ENCODE measurements at places on chromosomes 2 and 18.

DNA sequence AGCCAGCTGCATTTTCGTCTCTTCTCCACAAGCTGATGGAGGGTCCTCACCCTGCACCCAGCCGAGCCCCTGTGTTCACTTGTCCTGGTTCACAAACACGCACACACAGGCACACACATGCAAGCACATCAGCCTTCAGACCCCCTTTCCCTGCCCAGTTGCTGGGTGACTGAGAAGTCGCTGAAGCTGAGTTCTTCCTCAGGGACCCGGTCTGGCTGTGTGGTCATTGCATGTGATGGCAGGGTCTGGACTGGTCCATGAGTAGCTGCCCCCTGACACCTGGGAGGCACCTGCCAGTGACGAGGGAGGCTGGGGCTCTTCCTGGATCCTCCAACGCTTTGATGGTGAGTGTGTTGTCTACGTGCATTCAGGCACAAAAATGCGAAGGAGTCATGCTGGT lies 546.1 kb upstream of the SALL3 start:
- DNase-seq = no peak

DNA sequence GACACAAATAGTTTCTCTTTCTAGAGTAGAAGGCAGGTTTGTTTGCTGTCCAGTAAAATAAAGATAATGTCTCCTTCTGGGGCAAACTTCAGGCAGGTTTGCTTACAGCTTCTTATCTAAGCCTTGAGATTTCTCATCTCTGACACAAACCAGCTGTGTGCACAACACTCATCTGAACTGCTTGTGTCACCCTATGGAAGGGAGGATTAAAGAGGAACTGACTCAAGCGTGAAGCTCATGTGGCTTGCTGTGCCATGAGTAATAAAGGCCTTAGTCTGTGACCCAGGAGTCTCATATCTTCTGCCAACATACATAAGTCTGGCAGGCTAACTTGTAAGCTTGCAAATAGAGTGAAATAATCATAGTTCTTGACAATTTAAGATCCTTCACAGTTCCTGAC lies 24.2 kb upstream of the CPO start:
- peak; percentile 54 for DNase-seq

- no peak for DNase-seq
Observed at GRCh38 chr18:26190506-26190905, 35.7 kb upstream of the TAF4B start.

- no peak for DNase-seq
Observed at GRCh38 chr2:151655663-151656398, 78.4 kb downstream of the NEB start.

DNA sequence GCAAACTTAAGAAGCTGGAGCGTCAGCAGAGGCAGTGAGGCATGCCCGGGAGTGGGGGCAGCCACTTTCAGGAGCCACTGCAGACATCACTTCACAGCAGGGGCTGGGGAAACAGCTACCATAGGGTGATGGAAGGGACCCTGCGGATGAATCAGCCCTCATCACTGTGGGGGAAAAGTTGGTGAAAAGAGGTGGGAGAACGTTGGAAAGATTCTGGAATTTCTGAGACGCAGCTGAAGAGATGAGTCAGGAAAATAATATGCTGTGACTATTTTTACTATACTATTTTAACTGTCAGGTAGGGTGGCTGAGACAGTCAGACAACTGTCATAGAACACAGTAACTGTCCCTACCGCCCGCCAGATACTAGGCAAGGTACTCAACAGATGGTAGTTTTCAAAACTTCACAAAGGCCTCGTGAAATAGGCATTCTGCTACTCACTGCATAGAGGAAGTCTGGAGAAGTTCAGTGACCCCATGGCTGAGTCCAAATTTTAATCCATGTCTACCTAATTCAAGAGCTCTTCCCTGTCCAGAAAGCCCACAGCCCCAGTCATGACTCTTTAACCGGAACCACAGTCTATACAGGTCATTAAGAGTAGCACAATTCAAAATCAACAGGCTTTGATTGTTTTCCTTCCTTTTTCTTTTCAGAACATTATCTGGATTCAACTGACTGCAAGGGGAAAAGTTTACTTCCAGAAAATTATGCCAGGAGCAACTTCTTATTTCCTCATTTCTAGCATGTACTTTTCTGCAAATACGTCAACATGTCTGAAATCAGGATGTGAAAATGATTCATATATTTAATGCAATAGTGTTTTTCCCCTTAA lies 39.3 kb upstream of the EPB41L3 start:
- DNase-seq = no peak

DNA sequence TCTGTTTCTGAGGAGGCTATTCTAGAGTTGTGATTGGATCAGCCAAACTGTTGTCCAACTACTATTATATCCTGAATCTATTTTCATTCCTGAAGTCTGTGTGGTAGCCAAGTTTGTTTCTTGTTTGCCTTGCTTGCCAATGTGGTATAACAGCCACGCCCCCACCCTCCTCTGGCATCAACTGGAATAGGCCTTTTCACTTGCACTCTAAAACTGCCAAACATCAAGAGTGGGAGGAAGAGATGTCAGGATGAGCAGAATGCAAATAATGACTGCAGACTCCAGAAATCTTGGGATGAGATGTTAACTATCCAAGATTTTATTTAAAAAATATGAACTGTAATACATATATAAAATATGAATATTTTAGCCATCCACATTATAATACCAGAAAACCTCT lies 246.1 kb downstream of the NRXN1 start:
- no peak for DNase-seq

- DNase-seq = no peak
Observed at GRCh38 chr2:76298041-76298440, 587.3 kb upstream of the GCFC2 start.

Measured in hematopoietic multipotent progenitor cell (in vitro differentiated cells).